ENCODE measurements at places on chromosomes 2 and 18.

GRCh38 chr2:94970353-94970752 is 55.2 kb upstream of the MAL start:
- DNase-seq: no peak

GRCh38 chr2:233350708-233351107 is 3.6 kb upstream of the DGKD start:
- peak; percentile 38 for DNase-seq

GRCh38 chr18:33132657-33133056 is 307.9 kb downstream of the CCDC178 start:
- no peak for DNase-seq

DNA sequence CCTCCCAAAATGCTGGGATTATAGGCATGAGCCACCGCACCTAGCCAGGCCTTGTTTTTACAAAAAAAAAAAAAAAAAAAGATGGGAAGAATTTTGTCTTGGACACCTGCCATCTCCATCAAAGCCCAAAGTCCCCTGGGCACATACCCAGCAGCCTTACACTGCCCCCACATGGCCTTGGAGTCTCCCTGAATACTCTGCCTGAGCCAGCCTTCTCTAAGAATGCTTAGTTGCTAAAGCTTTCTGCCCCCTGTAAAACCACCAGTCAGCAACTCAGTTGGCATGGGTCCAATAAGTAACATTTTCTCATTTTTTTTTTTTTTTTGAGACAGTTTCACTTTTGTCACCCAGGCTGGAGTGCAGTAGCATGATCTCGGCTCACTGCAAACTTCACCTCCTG is 40.6 kb downstream of the SPC25 start:
- no peak for DNase-seq

GRCh38 chr2:11597538-11598225 is 63.8 kb downstream of the GREB1 start:
- DNase-seq: no peak

DNA sequence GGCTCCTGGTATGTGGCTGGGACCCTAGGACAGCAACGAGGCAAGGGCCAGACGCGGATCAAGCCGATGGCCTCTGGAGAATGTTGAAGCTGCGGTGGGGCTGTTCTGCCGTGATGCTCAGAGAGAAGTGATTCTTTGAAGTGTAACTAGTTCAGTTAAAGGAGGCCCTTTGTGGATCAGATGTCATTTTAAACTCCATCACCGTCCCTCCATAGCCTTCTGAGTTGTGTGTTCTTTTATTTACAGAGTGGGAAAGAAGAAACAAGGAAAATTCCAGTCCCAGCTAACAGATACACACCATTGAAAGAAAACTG is 403 bp downstream of the PNO1 start:
- no peak for DNase-seq

DNA sequence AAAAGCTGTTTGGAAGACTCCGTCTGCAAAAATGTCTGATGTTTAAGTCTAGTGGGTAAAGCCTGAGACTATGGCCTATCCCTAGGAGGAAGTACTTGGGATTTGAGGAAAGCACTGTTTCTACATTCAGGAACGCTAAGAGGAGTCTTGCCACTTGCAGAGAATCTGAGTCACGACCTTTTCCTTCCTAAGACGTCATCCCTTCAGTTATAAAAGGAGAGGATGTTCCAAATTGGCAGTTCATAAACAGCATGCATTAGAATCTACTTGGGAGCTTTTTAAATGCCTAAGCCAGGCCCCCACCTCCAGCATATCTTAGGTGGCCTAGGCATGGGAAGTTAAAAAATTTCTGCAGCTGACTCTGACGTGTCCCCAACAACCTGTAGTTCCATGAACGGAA is 125.9 kb downstream of the TTC32 start:
- DNase-seq: no peak

- DNase-seq: no peak
Measured at GRCh38 chr2:28678175-28678855, 73.3 kb upstream of the PPP1CB start.

DNA sequence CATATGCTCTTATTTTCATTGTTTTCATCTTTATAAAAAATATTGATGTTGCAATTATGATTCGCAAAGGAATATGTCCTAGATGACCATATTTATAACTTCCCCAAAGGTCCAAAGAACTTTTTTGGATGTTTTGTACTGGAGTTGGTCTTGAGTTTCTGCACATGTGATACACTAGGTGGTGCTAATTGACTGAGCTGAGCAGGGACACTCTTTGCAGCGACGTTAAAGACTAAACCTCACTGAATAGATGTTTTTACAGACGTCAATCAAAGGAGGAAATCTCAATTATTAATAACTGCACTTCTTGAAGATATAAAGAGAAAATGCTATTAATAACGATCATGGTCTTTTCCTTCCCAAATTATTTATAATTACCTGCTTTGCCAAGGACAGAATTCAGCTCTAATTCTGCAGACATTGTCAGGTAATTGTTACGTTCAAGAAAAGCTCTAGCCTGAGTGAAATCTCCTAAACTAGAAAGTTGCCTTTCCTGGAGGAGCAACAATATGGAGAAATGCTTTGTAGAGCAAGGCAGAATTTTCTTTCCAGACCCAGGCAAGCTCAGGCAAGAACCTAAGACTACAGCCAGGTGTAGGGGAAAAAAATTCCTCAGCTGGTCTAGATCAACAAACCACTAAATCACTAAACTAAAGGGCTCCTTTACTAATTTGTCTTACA is 119.3 kb upstream of the RBBP8 start:
- DNase-seq: no peak

GRCh38 chr2:74551530-74551929 is 2.2 kb downstream of the LOXL3 start:
- DNase-seq: no peak

DNA sequence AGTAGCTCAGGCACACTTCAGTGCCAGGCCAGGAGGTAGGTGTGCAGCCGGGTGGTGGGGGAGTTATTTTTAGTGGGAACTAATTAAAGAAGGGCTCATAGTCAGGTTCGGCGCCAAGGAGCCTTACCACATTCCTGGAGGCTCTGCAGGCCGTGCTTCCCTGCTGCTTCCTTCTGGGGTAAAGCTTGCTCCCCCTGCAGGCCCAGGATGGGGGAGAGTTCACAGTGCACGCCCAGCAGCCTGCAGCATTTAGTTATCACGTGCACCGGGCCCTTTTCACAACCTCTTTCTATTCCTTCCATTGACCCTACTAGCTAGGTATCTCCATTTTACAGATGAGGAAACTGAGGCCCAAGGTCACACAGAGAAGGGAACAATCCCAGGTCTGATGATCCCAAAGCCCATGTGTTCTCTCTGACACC is 2.5 kb downstream of the KCNF1 start:
- DNase-seq: peak; percentile 50

GRCh38 chr18:41666231-41666630 is 288.8 kb upstream of the PIK3C3 start:
- DNase-seq: no peak

- no peak for DNase-seq
Measured at GRCh38 chr2:211903961-211904360, 634.6 kb downstream of the ERBB4 start.

DNA sequence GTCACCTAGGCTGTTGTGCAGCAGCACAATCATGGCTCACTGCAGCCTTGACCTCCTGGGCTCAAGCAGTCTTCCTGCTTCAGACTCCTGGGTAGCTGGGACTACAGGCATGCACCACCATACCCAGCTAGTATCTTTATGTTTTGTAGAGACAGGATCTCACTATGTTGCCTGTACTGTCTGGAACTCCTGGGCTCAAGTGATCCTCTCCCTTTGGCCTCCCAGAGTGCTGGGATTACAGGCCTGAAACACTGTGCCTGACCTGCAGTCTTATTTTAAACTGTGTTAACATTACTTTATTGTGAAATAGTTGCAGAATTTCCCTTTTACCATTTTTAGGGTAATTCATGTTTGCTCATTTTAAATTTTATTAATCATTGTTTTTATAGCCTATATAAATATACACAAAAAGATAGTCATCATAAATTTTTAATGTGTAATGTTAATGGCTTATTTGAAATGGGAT is 24.6 kb downstream of the EML4 start:
- DNase-seq: no peak

DNA sequence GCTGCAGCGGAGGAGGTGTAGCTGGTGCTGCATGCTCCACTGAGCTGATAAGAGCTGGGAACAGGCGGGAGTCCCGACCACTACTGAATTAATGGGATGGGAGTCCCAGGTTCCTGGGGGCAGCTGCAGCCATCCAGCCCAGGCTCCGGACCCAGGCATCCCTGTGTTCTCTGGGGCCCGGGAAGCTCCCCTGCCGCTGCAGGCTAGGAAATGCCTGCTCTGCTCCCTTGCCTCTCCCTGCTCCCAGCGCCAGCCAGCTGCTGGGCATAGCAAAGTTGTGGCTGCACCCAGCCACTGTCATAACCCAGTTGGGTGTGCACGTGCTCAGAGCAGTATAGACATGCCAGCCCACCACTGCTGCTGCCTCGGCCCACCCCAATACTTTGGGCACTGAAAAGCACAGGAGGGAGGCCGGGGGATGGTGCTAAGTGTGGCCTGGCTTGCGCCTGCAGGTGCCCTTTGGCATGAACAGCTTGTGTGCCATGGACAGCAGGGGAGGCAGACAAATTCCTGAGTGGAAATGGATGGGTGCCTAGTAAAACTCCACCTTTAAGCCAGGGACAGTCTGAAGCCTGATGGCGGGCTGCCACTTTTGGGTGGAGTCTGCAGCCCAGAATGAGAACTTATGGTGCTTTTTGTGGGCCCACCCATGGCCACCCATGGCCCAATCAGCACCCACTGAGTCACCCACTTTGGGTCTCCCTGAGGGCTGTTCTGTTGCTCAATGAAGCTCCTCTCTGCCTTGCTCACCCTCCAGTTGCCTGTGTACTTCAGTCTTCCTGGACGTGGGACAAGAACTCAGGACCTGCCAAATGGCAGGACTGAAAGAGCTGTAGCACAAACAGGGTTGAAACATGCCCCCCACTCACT is 219.3 kb upstream of the TMEFF2 start:
- DNase-seq: no peak

GRCh38 chr2:235734168-235734567 is 240.3 kb downstream of the AGAP1 start:
- no peak for DNase-seq

DNA sequence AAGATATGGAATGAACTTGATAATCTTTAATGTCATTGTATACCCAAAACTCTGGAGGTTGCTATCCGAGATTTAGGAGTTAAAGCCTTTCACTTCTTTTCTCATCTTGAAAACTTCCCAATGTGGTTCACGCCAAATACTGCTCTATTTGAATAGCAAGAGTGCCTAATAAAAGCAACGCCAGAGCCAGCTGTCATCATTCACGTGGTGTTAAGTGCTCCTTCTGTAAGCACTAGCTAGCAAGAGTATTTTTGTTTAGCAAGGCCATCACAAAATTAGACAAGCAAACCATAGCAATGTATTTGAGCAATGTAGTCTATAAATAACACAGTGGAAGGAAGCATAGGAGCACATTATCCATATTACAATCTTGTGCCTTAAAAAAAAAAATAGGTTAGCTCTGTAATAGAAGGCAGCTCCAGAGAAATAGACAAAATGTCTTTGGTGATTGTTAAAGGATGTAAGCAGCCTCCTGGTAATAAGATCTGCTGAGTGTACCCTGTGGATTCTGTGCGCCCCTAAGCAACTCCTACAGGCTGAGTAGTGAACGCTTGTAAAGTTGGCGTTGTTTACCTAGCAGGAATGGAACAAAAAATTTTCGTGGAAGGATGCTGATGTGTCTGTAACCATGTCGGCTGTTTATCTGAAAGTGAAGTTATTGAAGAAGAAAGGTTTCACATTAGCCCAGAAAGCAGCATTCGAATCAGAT is 518.0 kb downstream of the CNTNAP5 start:
- no peak for DNase-seq

DNA sequence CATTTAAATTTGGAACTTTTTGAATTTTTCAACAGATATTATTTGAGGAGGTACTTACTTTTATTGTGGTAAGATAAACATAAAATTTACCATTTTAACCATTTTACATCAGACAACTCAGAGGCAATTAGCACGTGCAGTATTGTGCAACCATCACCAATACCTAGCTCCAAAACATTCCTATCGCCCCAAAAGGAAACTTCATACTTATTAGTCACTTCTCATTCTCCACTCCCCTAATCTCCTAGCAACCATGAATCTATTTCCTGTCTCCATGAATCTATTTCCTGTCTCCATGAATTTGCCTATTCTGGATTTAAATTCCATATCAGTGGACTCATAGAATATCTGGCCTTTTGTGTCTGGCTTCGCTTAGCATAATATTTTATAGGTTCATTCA is 69.9 kb upstream of the FAM136A start:
- no peak for DNase-seq

- no peak for DNase-seq
Measured at GRCh38 chr18:35953688-35954087, 18.8 kb upstream of the RMP24 start.

GRCh38 chr2:141515931-141516330 is 614.9 kb downstream of the LRP1B start:
- DNase-seq: no peak

- DNase-seq: no peak
Measured at GRCh38 chr18:33751613-33752221, 173.7 kb downstream of the ASXL3 start.

DNA sequence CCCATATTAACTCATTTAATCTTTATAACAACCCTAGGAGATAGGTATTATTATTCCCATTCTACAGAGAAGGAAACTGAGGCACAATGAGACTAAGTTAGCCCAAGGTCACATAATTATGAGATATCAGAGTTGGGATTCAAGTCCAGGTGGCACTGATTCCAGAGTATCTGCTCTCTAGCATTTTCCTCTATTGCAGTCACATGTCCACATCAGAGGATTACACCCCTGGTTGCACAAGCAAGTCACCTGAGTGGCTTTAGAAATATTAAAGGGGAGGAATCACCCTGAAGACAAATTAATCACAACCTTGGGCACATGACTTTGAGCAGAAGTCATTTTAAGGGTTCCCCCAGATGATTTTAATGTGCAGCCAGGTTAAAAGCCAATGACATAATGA is 23.8 kb downstream of the SRD5A2 start:
- no peak for DNase-seq

DNA sequence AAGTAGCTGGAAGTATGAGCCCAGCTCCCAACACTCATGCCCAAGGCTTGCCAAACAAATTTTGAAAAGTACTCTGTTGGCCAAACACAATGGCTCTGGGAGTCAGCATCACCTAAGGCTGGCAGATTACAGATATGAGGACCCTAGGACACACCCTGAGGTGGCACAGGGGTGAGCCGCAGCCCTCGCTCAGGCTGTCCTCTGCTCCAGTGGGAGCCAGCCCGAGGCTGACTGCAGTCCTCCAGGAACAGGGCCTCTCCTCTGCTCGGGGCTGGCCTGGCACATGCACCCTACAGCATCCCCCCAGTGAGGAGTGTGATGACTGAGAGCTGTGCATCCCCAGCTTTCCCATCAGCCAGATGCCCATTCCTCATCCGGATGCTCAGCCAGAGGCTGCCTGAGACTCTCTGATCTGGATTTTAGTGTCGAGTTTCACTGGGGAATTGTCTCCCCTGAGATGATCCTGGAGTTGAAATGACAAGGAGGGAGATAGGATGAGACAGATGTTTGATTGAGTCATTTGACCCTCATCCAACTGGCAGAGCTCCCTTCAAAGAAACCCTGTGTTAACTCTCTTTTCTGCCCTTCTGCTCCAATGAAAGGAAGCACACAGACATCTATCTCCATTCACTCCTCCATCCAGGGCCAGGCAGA is 269.3 kb upstream of the NCKAP5 start:
- DNase-seq: no peak

- DNase-seq: no peak
Measured at GRCh38 chr2:159042115-159042850, 73.8 kb downstream of the TANC1 start.
